Thoracic aorta (tissue), 2 donors: ENCODE measurements at places on chromosomes 1 and 21. TPM values are rescaled to one million over a fixed set of nuclear protein-coding genes. Genes with fewer than 3 reads are reported as not detected.

Gene KAZN
- 30.3 TPM for total RNA-seq

GRCh38 chr1:67683316-67683715 is 1.7 kb upstream of the GADD45A start:
- H3K4me3 ChIP-seq = peak overlapping the region; percentile 97
- no peak for DNase-seq
- peaks cover 9% of the 10 kb centered on the region for H3K36me3 ChIP-seq
- H3K27ac ChIP-seq = peak overlapping the region; percentile 41
- H3K27me3 ChIP-seq = no peaks in the 10 kb centered on the region

DNA sequence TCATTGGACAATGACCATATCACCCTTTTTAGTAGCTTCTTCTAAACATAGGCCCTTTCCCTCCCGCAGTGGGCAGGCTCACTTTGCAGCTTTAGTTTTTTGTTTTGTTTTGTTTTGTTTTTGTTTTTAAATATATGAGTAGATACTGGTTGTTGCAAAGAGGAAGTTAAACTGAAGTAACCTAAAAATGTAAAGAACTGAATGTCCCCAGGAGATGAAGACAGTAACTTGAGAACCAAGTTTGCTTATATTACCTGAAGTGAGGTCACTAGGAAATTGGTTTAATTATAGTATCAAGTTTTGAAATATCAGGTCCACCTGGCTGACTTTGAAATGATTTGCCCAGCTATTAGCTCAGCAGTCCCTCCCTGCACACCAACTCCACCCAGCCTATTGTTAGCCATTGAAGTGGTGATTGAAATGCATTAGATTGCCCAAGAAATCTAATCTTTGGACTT is 18.2 kb downstream of the SMAP2 start:
- no peak overlapping the region for H3K27ac ChIP-seq
- H3K4me1 ChIP-seq = peaks cover 25% of the 10 kb centered on the region
- H3K27me3 ChIP-seq = no peaks in the 10 kb centered on the region
- no peaks in the 10 kb centered on the region for H3K36me3 ChIP-seq
- H3K4me3 ChIP-seq = no peak overlapping the region
- DNase-seq = no peak

Gene LHX8
- not detected for total RNA-seq

Gene IL19
- total RNA-seq = not detected

DNA sequence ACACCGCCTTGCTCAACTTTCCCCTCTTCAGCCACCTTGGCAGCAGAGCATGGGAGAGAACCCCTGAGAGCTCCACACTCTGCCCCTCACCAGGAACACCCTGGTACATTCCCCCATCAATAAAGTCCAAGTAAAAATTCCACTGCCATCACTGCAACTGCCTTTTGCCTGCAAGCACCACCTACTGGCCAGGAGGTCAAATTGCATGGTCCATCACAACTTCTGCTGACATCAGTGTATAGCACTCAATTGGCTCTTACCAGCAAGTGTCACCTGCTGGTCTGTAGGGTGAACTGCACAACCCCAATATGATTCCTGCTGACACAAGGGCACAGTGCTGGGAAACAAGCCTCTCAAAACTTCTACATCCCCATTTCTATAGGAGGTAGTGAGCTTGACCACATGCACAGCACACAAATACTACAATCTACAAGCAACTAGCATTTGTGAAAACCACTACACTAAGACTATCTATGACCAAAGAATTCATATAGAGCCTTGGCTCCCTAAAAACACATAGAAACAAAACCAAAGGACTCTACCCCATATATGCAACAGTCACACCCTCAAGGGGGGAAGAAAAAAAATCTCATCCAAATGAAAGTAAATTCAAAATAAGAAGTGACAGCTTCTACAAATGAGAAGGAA is 69.2 kb downstream of the FASLG start:
- no peak overlapping the region for H3K27ac ChIP-seq
- H3K4me1 ChIP-seq = no peaks in the 10 kb centered on the region
- no peak overlapping the region for H3K4me3 ChIP-seq

GRCh38 chr1:155131285-155131684 is 3.6 kb downstream of the EFNA1 start:
- no peaks in the 10 kb centered on the region for H3K27me3 ChIP-seq
- no peaks in the 10 kb centered on the region for H3K36me3 ChIP-seq
- no peak for DNase-seq
- no peak overlapping the region for H3K27ac ChIP-seq
- peaks cover 49% of the 10 kb centered on the region for H3K4me1 ChIP-seq

Gene ATP5PO
- 130 TPM for total RNA-seq

DNA sequence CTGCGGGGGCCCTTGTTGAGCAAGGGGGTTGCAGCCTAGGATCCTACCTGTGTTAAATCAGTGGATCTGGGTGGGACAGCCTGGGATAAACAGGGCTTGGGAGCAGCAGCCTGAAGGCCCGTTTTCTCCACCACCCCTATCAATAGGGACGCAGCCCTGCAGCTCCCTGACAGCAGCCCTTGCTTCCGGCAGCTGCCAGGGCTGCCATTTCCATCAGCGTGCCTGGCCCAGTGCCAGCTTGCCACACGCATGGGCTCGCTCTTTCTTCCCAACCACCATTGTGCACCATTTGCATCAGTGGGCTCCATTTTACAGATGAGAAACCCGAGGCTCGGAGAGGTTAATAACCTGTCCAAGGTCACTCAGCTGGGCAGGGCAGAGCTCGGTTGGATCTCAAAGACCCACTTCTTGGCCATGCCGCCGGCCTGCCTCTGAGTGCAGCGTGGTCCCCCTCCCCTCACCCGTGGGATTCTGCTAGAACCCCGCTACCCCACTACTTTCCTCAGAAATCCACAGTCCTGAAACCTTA is 3.8 kb downstream of the WNT4 start:
- no peaks in the 10 kb centered on the region for H3K27me3 ChIP-seq
- H3K4me3 ChIP-seq = no peak overlapping the region
- H3K27ac ChIP-seq = no peak overlapping the region

GRCh38 chr1:17494114-17494729 is 45.3 kb upstream of the ARHGEF10L start:
- no peaks in the 10 kb centered on the region for H3K27me3 ChIP-seq
- no peak overlapping the region for H3K27ac ChIP-seq

DNA sequence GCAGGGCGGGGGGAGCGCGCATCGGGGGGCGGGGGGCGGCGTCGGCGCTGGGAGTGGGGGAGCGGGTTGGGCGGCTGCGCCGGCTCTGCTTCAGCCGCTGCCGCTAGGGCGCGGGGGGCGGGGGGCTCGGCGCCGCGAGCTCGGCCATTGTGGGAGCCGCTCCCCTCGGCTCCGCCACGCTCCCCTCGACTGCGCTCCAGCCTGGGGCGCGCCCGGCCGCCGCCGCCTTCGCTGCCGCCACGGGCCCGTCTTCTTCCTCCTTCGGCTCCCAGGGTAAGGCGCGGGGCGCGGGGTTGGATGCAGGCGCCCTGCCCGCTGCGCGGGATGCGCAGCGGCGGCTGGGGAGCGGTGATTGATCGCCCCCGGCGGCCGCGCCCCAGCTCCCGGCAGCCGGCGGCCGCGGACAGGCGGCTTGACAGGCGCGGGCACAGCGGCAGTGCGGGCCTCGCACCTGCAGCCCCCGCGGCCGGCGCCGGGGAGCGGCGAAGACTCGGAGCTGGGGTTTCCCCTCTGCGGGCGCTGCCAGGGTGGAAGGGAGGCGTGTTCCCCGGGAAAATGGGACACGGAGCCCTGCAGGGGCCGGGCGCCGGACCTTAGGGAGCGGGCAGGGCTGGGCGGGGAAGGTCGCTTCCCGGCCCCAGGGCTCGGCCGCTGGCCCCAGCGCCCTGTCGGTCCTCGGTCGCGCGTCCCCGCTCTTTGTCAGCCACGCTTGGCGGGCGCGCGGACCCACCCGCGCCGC is 55.3 kb downstream of the NDUFS5 start:
- H3K27ac ChIP-seq = no peak overlapping the region
- H3K4me3 ChIP-seq = peak overlapping the region; percentile 72
- no peaks in the 10 kb centered on the region for H3K36me3 ChIP-seq

DNA sequence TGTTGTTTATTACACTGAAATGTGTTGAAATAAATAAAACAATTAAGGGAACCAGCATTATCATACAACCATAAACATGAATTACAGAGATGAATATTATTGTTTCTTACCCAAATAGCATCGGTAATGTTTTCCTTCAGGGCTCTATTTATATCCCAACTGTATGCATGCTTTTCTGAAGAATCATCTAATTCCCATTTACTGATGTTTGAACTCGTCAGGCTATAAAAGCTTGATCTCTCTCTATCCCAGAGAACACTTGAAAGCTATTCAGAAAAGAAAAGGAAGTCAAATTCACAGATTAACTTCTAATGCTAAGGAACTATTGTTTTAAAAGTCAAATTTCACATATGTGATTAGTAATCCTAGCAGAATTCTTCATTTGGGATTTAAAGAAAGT is 12.4 kb downstream of the NUP133 start:
- H3K27me3 ChIP-seq = no peaks in the 10 kb centered on the region
- no peak for DNase-seq
- no peak overlapping the region for H3K4me3 ChIP-seq
- peaks cover 61% of the 10 kb centered on the region for H3K36me3 ChIP-seq
- no peaks in the 10 kb centered on the region for H3K4me1 ChIP-seq
- no peak overlapping the region for H3K27ac ChIP-seq

GRCh38 chr1:232980355-232980978 is 30.1 kb downstream of the NTPCR start:
- no peak for DNase-seq
- H3K27ac ChIP-seq = no peak overlapping the region
- no peak overlapping the region for H3K4me3 ChIP-seq
- H3K4me1 ChIP-seq = peaks cover 5% of the 10 kb centered on the region
- peaks cover 10% of the 10 kb centered on the region for H3K36me3 ChIP-seq

DNA sequence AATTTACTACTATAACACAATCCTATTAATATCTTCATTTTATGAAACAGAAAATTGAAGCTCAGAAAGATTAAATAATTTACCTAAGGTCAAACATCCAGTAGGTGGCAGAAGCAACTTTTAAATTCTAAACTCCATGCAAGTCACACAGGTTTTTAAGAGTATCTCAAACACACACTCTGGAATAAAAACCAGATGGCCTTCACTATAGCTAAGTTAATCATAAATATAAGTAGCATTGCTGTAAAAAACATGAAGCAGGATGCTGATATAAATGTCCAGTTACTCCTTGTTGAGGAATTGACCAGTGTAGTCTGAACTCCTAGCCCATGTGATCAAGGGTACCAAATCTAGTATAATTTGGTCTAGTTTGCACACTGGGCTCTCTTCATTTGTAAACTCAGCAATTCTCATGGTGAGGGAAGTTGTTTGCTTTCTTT is 9.4 kb upstream of the FMO3 start:
- H3K4me1 ChIP-seq = peaks cover 21% of the 10 kb centered on the region
- DNase-seq = no peak
- no peaks in the 10 kb centered on the region for H3K27me3 ChIP-seq
- peak overlapping the region; percentile 84 for H3K27ac ChIP-seq

- H3K27ac ChIP-seq = no peak overlapping the region
- no peak overlapping the region for H3K4me3 ChIP-seq
- H3K36me3 ChIP-seq = no peaks in the 10 kb centered on the region
- no peaks in the 10 kb centered on the region for H3K27me3 ChIP-seq
- no peak for DNase-seq
These were observed 438.0 kb upstream of the VAMP3 start for GRCh38 chr1:7333094-7333493.

DNA sequence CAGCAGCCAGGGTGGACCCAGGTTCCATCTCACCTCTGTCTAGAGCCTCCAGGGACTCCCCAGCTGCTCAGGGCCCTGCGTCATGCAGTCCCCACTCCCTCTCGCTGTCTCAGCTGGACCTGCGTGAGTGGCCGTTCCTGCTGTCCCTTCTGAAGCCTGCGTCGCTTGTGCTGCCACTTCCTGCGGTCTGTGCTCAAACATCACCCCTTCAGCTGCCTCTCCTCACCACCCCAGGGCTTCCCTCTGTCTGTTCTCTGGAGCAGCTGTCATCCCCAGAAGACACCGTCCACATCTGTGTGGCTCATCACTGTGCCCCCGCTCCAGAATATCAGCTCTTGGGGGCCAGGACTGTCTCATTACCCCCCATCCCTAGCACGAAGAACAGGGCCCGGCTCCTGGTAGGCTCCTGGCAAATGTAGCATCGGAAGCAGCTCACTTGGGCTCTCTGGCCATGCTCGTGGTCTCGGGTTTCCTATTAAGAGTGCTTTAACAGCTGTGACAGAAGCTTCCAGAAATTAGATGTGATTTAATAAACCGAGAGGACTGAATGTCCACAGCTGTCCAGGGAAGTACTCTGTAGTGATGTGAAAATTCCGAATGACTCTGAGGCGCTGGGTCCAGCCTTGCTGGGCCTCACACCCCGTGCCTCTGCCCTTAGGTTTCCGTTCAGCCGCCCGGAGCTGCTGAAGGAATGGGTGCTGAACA is 3.3 kb downstream of the THAP3 start:
- H3K4me1 ChIP-seq = peaks cover 9% of the 10 kb centered on the region
- H3K27me3 ChIP-seq = no peaks in the 10 kb centered on the region
- no peak overlapping the region for H3K4me3 ChIP-seq
- H3K27ac ChIP-seq = no peak overlapping the region
- peaks cover 40% of the 10 kb centered on the region for H3K36me3 ChIP-seq
- no peak for DNase-seq

DNA sequence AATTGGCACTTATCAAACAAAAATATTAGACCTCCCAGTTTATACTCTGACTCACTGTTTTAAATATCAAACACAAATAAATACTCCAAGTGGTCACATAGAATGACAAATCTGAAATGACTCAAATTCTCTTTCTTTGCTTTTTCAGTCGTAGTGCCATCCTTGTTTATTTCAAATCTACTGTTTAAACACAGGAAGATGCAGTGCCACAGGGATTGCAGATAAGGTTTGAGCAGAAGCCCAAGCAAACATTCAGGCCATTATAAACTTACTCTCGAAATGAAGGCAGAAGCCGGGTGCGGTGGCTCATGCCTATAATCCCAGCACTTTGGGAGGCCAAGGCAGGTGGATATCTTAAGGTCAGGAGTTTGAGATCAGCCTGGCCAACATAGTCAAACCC is 255.4 kb upstream of the PLXNA2 start:
- no peak overlapping the region for H3K4me3 ChIP-seq
- H3K27me3 ChIP-seq = no peaks in the 10 kb centered on the region
- H3K27ac ChIP-seq = no peak overlapping the region

Gene S1PR1
- 42.5 TPM for total RNA-seq

Gene PLEKHO1
- total RNA-seq = 125 TPM

DNA sequence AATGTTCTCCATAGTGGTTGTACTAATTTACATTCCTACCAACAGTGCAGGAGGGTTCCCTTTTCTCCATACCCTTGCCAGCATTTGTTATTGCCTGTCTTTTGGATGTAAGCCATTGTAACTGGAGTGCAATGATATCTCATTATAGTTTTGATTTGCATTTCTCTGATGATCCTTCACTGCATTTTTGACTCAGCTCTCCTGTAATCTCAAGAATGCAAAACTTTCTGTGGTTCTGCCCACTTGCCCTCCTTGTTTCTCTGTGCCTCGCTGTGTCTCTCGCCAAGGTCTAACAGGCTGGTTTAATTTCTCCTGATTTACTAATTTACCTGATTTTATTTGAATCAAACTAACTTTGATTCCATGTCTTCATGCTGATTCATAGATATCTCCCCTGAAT is 407.9 kb downstream of the ZP4 start:
- peaks cover 6% of the 10 kb centered on the region for H3K36me3 ChIP-seq
- H3K4me3 ChIP-seq = no peak overlapping the region
- no peaks in the 10 kb centered on the region for H3K27me3 ChIP-seq
- DNase-seq = no peak
- H3K27ac ChIP-seq = no peak overlapping the region

- no peak for DNase-seq
- H3K4me3 ChIP-seq = no peak overlapping the region
- H3K27ac ChIP-seq = no peak overlapping the region
- no peaks in the 10 kb centered on the region for H3K27me3 ChIP-seq
- no peaks in the 10 kb centered on the region for H3K36me3 ChIP-seq
- peaks cover 11% of the 10 kb centered on the region for H3K4me1 ChIP-seq
These were observed 13.9 kb upstream of the WDR26 start for GRCh38 chr1:224448453-224449017.
